ENCODE measurements at places on chromosomes 5 and 9.

DNA sequence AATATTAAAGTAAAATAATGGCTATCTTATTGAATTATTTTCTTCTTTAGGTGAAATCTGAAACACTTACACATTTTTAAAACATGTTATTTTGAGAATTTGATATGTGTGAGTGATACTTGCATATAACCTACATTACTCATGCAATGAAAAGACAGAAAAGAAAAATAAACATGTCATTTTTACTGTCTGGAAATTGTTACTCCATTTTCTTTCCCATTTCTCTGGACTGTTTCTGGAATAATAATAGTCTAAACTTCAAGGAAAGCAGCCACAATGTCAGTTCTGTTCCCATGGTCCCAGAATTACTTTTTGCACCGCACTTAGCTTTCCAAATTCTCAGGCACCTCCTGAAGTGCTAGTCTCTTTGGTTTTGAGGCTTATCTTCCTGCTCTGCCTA is 145.5 kb downstream of the PRR16 start:
- DNase-seq = no peak

DNA sequence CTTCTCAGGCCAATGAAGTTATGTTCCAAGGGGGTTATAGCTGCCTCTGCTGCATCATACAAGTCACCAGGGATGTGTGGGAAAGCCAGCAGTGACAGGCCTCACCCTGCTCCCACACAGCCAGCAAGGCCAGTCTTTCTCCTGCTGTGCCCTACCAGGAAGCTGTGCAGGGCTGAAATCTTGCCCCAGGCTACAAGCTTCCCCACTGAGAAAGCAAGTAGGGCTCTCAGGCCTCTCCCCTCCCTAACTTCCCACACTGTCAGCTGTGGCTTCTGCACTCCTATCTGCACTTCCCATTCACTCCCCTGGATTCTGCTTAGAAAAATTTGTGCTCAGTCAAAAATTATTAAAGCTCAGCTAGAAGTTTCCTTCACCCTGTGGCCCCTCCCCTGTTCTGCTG is 611.2 kb upstream of the ZNF608 start:
- DNase-seq = no peak

- DNase-seq = no peak
These were observed 139.6 kb upstream of the PHYKPL start for GRCh38 chr5:178372142-178372571.

- no peak for DNase-seq
These were observed 47.6 kb downstream of the PDCD1LG2 start for GRCh38 chr9:5557606-5558587.

DNA sequence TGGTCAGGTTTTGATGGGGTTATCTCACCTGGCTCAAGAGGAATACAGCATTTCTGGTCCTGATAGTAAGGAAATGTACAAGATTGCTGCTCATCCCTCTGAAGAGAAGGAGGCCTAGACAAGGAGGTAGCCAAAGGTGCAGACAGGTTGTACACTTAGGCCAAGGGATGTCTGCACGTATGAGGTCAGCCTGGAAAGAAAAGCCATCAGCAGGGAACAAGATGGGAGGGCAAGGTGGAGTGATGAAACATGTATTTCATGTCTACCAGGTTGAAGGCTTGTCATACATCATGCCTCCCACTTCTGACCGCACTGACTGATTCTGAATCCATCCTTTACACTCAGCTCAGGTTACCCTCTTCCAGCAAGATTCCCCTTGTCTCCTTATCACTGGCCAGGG is 296.8 kb upstream of the VLDLR start:
- DNase-seq = no peak

DNA sequence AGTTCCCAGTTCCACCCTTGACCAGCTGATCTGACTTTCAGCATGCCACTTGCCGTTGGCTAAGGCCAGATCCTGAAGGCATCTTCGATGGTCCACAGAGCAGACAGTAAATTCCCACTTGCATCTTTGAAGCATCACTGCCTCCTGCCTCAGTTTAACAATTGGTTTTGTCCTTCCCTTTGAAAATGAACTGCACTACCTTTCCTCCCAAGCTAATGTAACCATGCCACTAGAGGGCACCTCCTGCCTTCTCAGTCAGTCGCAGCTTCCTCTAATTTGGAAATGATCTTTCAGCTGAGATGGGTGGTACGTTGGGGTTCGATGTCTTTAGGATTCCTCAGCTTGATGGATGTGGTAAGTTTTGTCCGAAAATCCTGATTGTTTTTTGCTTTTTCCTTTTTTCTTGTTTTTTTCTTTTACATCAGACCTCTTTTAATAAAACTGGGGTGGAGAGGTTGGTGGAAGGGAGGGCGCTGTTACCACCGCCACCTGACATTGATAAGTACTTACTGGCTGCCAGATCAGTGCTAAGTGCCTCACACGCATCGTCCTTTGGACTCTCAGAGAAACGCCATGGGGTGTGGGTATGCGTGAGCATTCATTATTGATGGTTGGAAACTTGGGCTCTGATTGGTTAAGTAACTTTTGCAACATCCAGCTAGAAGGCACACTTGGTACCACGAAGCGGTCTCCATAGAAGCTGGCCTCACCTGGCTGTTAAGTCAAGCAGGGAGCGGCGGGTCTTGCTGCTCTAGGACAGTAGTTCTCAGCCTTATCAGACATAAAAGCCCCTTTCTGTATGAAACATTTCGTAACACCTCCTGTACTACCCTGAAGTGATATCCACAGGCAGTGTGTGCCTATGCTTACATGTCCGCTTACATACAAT is 16.9 kb downstream of the PTTG1 start:
- DNase-seq = peak; percentile 74

GRCh38 chr5:130055572-130055971 is 151.3 kb downstream of the CHSY3 start:
- peak; percentile 56 for DNase-seq

GRCh38 chr5:109936996-109937395 is 247.3 kb downstream of the MAN2A1 start:
- DNase-seq = no peak

DNA sequence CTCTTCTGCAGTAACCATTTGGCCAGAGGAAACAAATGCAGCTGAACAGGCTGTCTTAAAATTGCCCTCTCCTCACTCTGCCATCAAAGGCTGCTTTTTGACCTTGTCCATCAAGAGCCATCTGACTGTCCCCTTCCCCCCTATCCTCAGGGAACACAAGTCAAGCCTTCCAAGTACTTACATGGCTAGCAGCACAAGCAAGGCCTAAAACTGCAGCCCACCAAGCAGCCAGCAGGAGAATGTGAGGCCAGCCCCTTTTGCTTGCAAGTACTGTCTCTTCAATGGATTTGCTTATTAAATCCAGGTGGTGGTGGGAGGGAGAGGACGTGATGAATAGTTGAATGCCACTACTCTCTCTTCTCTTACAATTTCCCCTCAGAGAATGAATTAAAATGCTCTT is 83.5 kb downstream of the HTR1A start:
- no peak for DNase-seq

- no peak for DNase-seq
These were observed 55.1 kb upstream of the SH3PXD2B start for GRCh38 chr5:172509405-172509781.

GRCh38 chr9:15182101-15182551 is 124.9 kb downstream of the TTC39B start:
- no peak for DNase-seq

DNA sequence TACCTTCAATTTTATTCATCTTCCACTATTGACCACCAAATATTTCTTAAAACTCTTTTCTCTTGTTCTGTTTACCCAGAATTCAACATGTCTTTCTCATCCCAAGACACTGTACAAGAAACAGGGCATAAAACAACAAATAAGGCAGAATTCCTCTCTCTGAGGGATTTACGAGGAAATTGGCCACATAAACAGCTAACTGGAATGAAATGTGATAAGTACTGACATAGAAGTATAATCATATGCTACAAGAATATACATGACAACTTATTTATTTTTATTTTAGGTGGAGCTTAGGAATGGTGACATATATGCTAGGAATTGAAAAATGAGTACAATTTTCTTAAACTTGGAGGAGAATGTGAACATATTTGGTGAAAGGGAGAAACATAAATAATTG is 48.8 kb upstream of the FBN2 start:
- no peak for DNase-seq

- DNase-seq = no peak
These were observed 317.5 kb downstream of the SPOCK1 start for GRCh38 chr5:137181667-137182066.

DNA sequence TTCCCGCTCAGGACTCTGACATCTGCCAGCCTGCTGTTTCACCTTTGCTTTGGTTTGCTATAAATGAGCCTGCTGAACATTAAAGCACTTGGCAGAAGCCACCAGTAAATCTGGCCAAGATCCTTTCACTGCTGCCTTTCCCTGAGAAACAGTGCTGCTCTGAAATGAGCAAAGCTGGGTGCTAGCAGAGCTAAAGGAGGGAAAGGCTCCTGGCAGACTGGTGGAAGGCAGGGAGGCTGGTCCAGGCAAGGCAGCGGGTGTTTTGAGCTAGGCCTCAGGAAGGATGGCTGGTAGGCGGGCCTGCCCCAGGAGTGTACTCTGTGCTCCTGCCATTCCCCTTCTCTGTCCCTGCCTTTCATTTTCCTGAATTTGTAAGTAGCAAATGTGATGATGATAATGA is 52.5 kb upstream of the PTGS1 start:
- DNase-seq = no peak

GRCh38 chr5:77302247-77302646 is 91.8 kb downstream of the PDE8B start:
- DNase-seq = no peak

GRCh38 chr9:90722071-90722470 is 79.4 kb upstream of the DIRAS2 start:
- DNase-seq = no peak

- peak; percentile 21 for DNase-seq
These were observed 157.5 kb downstream of the TRIM32 start for GRCh38 chr9:116844621-116845020.

DNA sequence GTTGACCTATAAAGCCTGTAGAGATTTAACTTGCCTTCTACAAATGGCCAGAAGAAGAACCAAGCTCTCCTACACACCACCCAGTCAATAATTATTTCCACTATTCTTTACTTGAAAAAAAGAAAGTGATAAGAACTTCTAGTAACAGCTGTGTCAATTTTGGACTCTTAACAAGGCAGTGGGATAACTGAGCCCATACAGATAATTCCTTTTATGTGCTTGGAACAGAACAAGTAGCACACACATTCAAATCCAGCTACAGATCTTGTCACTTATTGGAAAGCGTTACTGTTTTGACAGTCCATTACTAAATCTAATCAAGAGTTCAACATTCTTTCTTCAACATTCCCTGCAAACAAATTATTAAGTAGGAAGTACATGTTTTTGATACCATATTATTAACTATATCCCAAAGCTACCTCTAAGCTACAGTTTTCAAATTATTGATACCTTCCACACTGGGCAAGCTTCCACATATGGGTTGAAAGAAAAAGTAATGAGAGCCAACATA is 6.3 kb downstream of the PTGER4 start:
- DNase-seq = no peak

GRCh38 chr9:102867488-102867887 is 127.6 kb upstream of the CYLC2 start:
- DNase-seq = no peak

GRCh38 chr5:11234501-11234911 is 473.5 kb upstream of the DAP start:
- DNase-seq = no peak

GRCh38 chr5:176596689-176597416 is 13.1 kb downstream of the GPRIN1 start:
- DNase-seq = peak; percentile 76

DNA sequence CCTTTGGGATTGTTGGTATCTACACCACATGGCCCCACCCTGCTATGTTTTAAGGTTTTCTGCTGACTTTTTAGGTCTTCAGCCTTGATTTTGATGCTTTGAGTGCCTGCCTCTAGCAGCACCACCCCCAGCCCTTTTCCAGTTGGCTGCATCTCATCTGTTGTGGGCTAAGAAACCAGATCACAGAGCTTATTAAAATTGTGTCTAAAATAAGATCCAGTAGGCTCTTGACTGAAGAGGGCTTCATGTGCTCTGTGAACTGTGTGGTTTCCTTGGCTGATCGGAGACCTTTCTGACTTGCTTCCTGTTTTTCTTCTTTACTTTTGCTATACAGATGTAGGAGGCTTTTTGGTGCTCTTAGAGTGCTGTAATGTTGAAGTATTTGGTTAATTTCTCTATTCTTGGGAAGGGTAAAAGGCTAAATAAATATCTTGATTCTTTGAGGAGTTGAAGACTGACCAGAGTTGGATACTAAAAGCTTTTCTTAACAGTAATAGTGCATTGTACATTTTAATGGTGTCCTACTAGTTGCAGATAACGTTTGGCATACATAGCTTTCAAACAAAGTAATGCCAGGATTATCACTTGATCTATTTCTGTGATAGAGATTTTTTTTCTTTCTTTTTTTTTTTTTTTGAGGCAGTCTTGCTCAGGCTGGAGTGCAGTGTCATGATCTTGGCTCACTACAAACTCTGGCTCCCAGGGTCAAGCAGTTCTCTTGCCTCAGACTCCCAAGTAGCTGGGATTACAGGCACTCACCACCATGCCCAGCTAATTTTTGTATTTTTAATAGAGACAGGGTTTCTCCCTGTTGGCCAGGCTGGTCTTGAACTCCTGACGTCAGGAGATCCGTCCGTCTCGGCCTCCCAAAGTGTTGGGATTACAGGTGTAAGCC is 4.5 kb downstream of the UBE2D2 start:
- no peak for DNase-seq

GRCh38 chr9:69249337-69249736 is 75.3 kb downstream of the TJP2 start:
- DNase-seq = no peak

- no peak for DNase-seq
These were observed 56.5 kb downstream of the COL5A1 start for GRCh38 chr9:134698111-134698510.

GRCh38 chr5:35736280-35736679 is 118.6 kb downstream of the SPEF2 start:
- DNase-seq = no peak

GRCh38 chr5:57834829-57835608 is 352.4 kb upstream of the ACTBL2 start:
- no peak for DNase-seq

DNA sequence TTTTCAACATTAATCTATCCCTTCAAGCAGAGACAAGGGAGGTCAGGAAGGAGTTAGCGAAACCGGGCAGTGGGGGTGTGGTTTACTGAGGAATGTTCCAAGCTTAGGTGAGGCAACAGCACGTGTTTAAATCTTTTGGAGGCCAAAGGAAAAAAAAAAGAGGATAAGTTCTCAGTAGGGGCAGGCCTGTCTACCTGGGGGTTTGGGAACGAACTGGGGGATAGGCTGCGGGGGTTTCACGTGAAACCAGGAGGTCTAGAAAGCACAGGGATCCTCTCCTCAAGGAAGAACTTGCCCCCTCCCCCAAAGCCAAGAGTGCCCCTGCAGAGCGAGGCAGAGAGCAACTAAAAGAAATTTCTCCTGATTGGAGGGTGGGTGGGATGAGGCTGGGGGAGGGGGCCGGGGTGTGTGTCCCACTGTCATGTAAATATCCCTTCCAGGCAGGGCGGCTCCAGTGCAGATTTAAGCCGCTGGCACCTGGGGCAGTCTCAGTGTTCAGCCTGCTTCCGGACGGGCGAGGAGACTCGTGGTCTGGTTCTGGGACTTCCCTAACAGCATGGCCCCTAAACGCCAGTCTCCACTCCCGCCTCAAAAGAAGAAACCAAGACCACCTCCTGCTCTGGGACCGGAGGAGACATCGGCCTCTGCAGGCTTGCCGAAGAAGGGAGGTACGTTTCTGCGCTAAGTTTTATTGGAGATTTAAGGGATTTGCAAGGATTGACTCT is 5.5 kb upstream of the SET start:
- DNase-seq = peak; percentile 50

All from AG20443 (cell line).